Naive thymus-derived CD4-positive, alpha-beta T cell (primary cell): ENCODE measurements at places on chromosomes 2 and 18. TPM values are rescaled to one million over a fixed set of nuclear protein-coding genes. Genes with fewer than 3 reads are reported as not detected.

The CAVIN2 gene
- not detected for total RNA-seq

The CPLX4 gene
- total RNA-seq, result not detected

The SRD5A2 gene
- not detected for total RNA-seq

The NT5C1B gene
- total RNA-seq, result not detected

The CCDC141 gene
- 36.1 TPM for total RNA-seq

The COL6A3 gene
- total RNA-seq, result 2.7 TPM

GRCh38 chr18:74513883-74514205 is 17.7 kb downstream of the CNDP2 start:
- no peak for DNase-seq

- DNase-seq, result no peak
Observed at GRCh38 chr2:33077844-33078243, 131.1 kb downstream of the LTBP1 start.

DNA sequence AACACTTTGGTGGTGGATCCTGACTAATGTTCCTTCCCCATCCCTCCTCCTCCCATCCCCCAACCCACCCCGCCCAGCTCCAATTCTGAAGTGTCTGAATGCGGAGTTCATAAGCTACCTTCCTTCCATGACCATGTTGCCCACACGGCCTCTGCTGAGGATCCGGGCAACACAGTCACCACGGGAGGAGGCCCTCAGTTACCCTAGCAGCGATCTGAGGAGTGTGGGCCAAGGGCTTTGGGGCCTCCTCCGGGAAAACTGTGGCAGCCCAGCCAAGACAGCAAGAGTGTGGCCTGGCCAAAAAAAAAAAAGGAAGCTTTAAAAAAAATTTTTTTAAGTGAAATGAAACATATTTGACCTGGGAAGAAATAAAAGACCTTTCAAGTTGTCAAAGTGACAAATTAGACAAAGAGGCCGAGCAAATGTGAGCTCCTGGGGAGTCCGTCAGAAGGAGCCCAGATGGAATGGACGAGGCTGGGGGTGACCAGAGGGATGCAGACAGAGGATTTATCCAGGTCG is 169.0 kb upstream of the PKDCC start:
- DNase-seq, result no peak

GRCh38 chr2:18104595-18105224 is 226.2 kb downstream of the KCNS3 start:
- DNase-seq, result no peak

- no peak for DNase-seq
Observed at GRCh38 chr2:178241844-178242551, 47.7 kb downstream of the OSBPL6 start.

GRCh38 chr2:188676010-188676400 is 298.2 kb upstream of the COL3A1 start:
- DNase-seq, result no peak

- DNase-seq, result no peak
Observed at GRCh38 chr2:53575721-53576124, 191.9 kb upstream of the CHAC2 start.

DNA sequence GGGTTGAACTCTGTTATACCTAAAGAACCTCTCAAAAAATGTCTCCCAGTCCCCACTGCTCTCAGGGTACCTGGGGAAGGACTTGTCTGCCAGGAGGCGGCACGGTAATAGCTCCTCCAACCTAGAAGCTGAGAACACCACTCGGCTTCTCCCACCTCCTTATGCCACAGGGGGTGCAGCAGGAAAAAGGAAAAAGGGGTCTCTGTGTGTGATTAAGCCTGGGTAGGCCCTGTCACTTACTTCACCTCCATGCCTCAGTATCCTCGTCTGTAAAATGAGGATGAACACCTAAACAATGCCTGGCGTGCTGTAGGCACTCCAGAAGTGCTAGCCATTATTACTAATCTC is 76.6 kb downstream of the EMX1 start:
- peak; percentile 7 for DNase-seq

GRCh38 chr2:57726294-57726693 is 320.3 kb upstream of the VRK2 start:
- DNase-seq, result no peak

GRCh38 chr2:44498551-44498950 is 136.8 kb downstream of the CAMKMT start:
- no peak for DNase-seq

GRCh38 chr2:79159030-79159429 is 523 bp downstream of the REG3A start:
- DNase-seq, result no peak

DNA sequence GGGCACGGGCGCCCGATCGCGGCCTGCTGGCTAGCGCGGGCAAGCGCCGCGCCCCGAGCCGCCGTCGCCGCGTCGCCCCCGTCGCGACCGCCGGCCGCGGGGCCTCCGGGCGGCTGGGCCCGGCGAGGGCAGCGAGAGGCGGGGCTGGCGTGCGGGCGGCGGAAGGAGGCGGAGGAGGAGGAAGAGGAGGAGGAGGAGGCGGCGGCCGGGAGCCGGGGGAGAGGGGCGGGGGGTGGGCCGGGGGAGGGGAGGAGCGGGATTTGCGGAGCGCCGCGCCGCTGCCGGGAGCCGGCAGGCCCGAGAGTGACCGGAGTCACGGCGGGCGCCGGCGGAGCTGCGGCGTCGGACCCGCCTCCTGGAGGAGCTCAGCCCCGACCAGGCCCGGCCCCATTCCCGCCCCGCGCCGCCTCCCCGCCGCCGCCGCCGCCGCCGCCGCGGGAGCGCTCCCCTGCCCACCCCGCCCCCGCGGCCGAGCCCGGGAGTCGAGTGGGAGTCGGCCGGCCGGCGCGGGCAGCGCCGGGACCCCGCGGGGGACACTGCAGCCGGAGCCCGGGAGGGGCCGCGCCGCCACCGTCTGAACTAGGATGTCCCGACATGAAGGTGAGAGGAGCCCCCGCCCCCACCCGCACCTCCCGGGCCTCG is at the start of gene KCMF1:
KCMF1 (plus strand) TSS at position 294 of the 642 bp plus-strand sequence; CDS start at position 585, 291 bp downstream.
- DNase-seq, result peak; percentile 68
